ENCODE measurements at places on chromosomes 2 and 18.

GRCh38 chr18:13710414-13710831, 15.9 kb downstream of the FAM210A start:
- no peak for DNase-seq

GRCh38 chr2:44934983-44935728, 6.3 kb upstream of the SIX3 start:
- no peak for DNase-seq

GRCh38 chr2:178912416-178913048, 105.3 kb upstream of the TTN start:
- no peak for DNase-seq

DNA sequence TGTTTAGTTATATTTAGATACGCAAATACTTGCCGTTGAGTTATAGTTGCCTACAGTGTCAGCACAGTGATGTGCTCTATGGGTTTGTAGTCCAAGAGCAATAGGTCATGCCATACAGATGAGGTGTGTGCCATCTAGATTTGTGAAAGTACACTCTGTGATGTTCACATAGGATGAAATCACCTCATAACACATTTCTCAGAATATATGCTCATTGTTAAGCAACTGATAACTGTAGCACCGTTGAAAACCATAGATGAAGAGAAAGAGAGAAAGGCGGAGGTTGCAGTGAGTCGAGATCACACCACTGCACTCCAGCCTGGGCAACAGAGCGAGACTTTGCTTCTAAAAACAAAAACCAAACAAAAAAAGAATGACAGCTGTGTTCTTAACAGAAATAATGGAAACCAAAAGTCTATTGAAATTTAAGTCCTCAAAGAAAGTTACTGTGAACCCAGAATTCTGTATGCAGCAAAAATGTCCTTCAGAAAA, 9.5 kb downstream of the DGKD start:
- DNase-seq = no peak

DNA sequence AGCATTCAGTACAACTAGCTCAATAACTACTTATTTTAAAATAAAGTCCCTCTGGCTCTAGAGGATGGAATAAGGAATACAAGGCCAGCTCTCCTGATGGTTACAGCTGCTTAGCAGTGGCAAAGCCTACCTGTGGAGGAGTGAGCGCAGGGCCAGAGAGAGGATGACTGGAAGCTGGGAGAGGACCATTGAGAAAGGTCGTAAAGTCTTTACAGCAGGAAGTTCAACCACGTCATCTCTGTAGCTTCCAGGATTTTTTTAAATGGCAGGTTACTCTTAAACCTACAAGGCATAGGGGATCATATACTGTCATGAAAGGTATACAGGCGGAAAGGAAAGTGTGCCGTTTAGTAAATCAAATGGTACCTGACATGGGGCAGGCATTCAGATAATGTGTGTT, 26.3 kb downstream of the ANXA4 start:
- no peak for DNase-seq

- no peak for DNase-seq
These were observed 450.1 kb downstream of the LPIN1 start for GRCh38 chr2:12196495-12196894.

GRCh38 chr18:12031846-12032245, 50.5 kb downstream of the IMPA2 start:
- no peak for DNase-seq

DNA sequence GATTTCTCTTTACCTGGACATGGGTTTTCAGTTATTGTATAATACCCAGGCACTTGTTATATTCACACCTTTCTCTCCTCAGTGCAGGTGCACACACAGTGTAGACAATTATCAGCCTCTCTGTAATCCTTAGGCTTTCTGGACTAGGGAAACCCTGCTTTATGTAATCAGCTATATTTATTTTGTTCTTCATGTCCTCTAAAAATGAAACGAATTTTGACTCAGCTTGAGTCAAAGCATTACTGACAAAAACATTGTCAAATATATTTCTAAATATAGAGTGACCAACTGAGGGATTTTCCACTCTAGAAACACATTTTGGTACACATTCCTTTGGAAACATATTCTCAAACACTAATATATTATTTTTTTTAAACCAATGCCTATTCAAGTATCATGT, 144.8 kb upstream of the GULP1 start:
- DNase-seq = no peak

DNA sequence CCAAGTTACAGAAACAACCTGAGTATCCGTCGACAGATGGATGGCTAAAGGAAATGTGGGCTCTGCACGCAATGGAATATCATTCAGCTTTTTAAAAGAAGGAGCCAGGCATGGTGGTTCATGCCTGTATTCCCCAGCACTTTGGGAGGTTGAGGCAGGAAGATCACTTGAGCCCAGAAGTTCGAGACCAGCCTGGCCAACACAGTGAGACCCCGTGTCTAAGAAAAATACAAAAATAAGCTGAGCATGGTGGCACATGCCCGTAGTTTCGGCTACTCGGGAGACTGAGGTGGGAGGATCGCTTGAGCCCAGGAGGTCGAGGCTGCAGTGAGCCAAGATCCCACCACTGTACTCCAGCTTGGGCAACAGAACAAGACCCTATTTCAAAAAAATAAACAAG, 34.3 kb downstream of the TCF7L1 start:
- DNase-seq = no peak

- DNase-seq = no peak
These were observed 27.2 kb downstream of the CCBE1 start for GRCh38 chr18:59669872-59670657.

DNA sequence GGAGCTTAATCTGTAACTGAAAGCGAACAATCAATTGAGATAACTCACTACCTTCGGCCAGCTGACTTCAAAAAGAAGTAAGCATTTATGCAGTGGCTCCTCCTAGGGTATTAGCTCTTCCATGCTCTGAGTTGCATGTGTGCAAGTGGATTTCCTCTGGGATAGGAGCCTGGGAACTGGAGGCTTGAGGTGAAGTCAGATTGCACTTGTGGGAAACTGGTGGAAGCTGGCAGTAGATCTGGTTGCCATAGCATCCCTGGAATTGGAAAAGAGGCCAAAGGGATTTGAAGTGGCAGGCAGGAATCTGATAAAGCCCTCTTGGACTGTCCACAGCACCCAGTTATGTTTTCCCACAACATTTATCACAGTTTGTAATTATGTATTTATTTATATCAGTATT, 50.6 kb upstream of the FMNL2 start:
- DNase-seq = no peak

All from kidney glomerular epithelial cell (primary cell).